Gastroesophageal sphincter (tissue), 4 donors: ENCODE measurements at places on chromosomes 7 and 10. TPM values are rescaled to one million over a fixed set of nuclear protein-coding genes. Genes with fewer than 3 reads are reported as not detected.

DNA sequence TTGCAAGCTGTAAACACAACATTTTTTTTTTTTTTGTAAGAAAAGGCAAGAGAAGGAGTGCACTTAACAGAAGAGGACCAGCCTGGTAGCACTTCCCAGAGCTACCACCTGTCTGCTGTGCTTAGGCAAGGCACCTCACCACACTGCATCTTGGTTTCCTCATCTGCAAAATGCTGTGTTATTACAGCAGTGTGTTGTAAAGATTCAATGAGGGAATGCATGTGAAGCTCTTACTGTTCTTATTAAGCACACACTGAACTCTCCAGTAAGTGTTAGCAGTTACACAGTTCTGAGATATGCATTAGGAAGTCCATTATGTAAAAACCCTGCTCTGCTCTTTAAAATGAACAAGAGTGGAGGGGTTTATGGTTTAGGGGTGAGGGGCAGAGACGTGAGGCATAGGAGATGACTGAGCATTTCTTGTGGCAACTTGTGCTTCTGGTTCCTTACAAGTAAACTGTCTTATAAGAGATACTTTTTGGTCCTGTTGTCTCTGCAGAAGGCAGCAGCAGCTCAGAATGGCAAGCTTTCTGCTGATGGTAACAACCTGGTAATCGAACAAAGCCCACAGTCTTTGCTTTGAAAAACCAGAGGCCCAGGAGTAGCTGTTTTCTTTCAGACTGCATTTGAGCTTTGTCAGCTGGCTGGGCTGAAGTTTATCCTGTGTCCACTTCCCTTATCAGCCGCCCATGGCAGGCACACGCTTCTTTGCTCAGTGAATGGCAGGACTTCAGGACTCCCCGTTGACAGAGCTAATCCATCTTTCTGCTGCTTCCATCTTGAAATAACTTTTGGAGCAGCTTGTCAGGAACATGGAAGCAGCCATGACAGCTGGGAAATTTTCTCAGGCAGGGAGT lies 98.8 kb upstream of the BMPER start:
- no peak for ATAC-seq

- peak; percentile 86 for ATAC-seq
These were observed 58.4 kb upstream of the ZNRF2 start for GRCh38 chr7:30225863-30226613.

- ATAC-seq = no peak
These were observed 4.2 kb upstream of the HOXA13 start for GRCh38 chr7:27203964-27204594.

GRCh38 chr7:158266426-158266816 lies 321.2 kb downstream of the PTPRN2 start:
- ATAC-seq = no peak

DNA sequence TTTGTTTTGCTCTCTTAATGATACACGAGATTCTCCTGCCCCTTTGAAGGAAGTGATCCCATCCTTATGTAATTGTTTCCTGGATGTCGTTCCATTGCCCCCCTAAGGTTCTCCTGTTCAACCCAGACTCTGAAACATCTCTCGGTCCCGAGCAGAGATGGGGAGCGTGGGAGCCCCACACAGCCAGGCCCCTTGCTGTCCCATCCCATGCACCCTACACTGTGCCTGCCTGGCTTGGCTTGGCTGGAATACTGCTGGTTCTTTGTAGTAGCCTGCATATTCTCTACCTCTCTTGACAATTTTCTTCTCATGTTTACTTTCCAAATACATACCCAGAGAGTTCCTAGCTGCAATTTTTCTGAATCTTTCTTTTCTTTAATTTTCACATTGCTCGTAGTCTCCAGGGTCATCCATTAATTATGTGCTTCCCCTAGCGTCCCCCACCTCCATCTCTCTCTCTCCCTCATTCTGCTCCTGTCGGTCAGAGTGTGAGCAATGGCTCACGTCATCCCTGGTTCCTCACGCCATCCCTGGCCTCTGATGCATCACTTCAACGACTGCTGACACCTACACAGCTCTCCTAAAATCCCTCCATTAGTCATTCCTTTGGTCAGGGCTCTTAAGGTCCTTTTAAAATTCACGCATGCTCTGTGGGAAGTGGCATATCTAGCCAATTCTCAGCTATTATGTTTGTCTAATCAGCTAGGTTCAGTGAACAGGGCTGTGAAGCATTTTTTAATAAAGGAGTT lies 32.5 kb upstream of the GPR158 start:
- no peak for ATAC-seq

- no peak for ATAC-seq
These were observed 351.4 kb downstream of the MDFIC start for GRCh38 chr7:115273139-115273772.

GBX1 gene
- not detected for total RNA-seq

HPSE2 gene
- total RNA-seq = 45.1 TPM

C10orf105 gene
- 0.13 TPM for total RNA-seq

DNA sequence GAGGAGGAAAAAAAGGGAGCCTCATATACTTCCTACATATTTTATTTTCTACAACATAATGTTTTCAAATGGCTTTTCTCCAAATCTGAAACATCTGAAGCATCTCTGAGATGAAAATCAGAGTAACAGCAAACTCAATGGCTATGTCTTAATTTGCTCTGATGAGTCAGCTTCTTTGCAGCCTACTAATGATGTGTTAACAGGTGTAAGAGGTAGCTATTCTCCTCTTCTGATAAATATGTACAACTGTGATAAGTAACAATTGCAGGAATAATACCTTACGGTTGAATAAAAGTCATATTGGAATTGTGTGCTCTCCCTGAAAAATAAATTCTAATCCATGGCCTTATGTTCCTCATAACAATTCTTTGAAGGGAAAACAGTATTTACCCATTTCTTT lies 45.2 kb downstream of the GNAT3 start:
- ATAC-seq = no peak

SAP25 gene
- not detected for total RNA-seq

CH25H gene
- 16.8 TPM for total RNA-seq

TAS2R5 gene
- 1.3 TPM for total RNA-seq

PON3 gene
- total RNA-seq = 0.59 TPM

PRPS1L1 gene
- total RNA-seq = not detected

- no peak for ATAC-seq
These were observed 273.0 kb downstream of the GRM8 start for GRCh38 chr7:126979722-126980121.

ELFN1 gene
- total RNA-seq = 3.7 TPM

DNA sequence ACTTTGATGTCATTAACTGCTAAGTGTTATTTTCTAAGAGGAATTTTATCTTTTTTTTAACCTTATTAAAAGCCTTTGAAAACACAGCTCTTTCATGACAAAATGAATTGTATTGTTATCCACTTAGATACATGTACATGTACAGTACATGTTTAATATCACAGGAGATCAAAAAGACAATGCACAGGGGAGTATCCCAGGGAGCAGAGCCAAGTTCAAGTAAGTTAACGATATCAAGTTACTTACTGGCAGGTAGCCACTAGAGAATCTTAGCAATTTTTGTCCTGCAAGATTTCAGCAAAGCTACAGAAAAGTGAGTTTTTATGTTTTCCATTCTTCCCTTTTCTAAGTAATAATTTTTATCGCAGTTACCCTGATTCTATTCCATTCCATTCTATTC lies 33.9 kb upstream of the ARL4A start:
- no peak for ATAC-seq

CASD1 gene
- total RNA-seq = 21.9 TPM

GRCh38 chr10:11573497-11573896 lies 38.0 kb downstream of the USP6NL start:
- no peak for ATAC-seq

DNA sequence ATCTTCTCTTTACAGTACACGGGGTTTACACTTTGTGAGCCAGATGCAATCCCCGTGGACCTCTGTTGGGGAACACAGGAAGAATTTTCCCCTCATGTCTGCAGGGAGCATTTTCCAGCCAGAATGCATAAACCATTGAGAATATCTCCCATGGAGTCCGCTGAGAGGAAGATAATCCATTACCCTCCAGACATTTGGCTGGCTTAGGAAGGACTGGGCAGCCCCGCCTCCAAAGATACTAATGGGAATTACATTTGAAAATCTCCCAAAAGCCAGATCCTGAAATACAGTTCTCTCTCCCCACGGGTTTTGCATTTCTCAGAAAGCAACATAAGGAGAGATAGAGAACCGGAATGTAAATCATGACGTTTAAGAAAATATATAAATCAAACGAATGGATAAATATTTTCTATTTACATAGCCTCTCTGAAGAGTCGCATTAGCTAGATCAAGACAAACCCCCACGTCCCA lies 53.5 kb downstream of the TRIL start:
- no peak for ATAC-seq

TCF7L2 gene
- total RNA-seq = 12.6 TPM

CALHM1 gene
- not detected for total RNA-seq

DNA sequence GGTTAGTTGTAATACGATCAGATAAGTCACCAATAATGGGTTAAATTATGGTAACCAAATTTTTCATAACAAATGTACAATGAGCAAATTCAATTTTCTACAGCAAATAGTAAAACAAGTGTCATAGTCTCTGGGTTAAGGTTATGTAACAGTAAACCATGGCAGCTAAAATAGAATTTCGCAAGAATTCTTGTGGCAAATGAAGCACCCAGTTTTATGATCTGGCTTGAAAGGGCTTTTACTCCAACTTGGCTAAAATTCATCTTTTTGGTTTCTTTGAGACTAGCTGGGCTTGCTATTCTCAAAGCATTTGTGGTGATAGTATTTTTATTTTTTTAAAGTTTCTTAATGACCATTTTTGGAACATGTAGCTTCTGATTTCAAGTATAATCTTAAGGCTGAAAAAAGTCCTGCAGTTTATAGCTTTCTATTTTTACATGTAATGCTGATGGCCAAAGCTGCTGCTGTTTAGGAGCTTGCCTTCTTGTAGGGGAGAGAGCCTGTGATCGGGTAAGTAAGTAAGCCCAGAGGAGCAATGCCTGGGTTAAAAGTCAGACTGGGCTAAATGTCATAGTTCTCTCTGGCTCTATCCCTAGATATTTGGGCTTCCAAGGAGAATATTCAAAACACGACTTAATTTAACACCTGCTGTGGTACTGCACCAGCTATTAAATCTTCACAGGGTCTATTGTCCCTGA lies 55.5 kb upstream of the SYPL1 start:
- ATAC-seq = peak; percentile 39

PTPRZ1 gene
- total RNA-seq = 8.4 TPM

SMO gene
- total RNA-seq = 10.0 TPM

ASIC3 gene
- 1.7 TPM for total RNA-seq

DNA sequence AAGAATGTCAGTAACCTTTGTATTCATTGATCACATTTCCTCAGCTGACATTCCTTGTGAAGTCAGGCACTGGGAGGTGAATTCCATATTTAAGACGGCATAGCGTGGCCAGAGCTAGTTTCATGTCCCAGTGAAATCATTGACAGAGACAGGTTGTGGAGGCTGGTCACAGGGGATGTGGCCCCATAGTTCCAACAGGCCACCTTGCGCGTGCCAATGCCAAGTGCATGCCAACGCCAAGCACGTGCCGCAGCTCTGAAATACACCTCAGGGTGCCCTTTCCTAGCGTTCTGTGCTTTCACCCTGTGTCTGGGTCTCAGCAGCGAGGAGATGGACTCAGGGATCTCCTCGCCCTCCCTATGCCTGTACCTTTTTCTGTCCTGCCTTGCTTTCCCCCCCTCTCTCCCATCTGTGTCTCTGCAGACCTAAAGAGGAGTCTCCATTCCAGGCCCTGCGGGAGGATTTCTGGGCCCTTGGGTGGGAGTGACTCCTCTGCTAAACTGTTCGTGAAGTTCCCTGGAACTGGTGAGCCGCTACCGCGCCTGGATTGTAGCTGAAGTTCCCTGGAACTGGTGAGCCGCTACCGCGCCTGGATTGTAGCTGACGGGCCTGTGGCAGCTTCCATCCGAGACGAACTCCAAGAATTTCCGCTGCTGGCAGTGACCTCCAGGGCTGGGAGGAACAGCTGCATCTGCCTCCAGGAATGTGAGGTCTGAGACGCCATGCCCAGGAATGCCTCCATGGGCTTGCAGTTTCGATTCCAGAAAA lies 19.7 kb downstream of the AQP1 start:
- ATAC-seq = no peak

UBE2H gene
- total RNA-seq = 96.2 TPM

- no peak for ATAC-seq
These were observed 430.3 kb upstream of the SEMA3A start for GRCh38 chr7:84624927-84625326.

DNA sequence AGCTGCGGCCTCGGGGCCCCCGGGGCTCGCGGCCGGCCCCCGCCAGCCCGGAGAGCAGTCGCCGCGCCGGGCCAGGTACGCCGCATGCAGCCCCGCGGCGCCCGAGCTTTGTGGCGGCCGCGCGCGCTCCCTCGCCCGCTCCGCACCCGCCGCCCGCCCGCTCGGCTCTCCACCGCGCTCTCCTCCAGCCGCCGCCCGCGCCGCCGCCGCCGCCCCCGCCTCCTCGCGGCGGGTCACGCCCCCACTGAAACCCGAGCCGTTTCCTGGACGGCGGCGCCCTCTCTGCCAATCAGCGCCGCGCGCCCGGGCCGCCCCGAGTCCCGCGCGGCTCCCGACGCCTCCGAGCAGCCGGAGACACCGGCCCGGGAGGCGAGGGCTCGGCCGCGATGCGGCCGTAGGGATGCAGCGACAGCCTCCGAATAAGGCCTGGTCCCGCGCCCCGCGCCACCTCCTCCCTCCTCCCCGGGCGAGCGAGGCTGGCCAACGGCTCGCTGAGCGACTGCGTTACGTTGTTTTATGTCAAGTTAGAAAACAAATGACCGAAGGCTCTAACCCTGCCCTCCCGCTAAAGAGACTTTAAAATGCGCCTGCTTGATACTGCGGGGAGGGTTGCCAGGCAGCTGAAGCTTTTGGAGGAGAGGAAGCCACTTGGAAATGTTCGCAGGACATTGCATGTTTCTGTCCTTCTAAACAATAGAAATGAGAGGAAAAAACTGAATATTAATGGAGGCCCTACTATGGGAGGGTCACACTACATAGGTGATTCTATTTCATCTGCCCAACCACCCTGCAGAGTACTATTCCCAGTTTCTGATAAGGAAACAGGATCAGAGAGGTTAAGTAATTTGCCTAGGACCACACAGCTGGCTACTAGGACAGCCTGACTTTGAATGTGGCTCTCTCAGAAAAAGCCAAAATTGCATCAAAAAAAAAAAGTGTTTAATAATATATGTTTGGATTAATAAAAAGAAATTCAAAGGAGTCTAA lies at the start of gene FGFR2:
FGFR2 (minus strand) TSS at position 182 of the 987 bp plus-strand sequence. CDS start 4,627 bp downstream, outside the sequence.
- peak; percentile 95 for ATAC-seq

GRCh38 chr10:24439935-24440334 lies 231.0 kb downstream of the KIAA1217 start:
- no peak for ATAC-seq

DNA sequence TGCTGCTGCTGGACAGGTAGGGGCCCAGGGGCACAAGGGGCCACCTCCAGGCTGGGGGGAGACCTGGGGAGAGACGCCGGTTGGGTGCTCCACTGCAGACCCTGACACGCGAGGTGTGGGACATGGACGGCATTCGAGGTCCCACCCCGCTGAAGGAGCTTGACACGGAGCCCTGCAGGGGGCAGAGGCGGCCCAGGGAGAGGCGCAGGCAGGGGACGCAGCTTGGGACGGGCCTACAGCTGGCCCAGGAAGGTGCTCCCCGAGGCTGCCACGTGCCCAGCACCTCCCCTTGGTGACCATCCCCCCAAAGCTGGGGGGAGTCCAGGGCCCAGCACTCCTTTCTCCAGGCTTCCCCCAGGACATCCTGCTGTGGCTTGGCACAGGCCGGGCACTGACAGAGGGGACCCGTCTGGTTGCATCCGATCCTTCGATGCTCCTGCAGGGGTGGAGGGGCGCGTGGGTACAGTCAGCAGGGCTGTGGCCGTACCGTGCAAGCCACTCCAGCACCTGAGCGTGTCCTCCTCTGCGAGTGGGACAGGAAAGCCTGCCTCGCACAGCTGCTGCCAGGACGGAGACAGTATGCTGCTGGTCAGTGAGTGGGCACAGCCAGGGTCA lies 174.4 kb downstream of the ELFN1 start:
- no peak for ATAC-seq
